Fibroblast of villous mesenchyme (primary cell): ENCODE measurements at places on chromosomes 1 and 21. TPM values are rescaled to one million over a fixed set of nuclear protein-coding genes. Genes with fewer than 3 reads are reported as not detected.

The OR2T29 gene
- total RNA-seq: not detected in 2 replicates

The CCDC30 gene
- total RNA-seq: 0.86 and 0.97 TPM in 2 replicates

The WNT9A gene
- total RNA-seq: under 0.01 and 0.32 TPM in 2 replicates

DNA sequence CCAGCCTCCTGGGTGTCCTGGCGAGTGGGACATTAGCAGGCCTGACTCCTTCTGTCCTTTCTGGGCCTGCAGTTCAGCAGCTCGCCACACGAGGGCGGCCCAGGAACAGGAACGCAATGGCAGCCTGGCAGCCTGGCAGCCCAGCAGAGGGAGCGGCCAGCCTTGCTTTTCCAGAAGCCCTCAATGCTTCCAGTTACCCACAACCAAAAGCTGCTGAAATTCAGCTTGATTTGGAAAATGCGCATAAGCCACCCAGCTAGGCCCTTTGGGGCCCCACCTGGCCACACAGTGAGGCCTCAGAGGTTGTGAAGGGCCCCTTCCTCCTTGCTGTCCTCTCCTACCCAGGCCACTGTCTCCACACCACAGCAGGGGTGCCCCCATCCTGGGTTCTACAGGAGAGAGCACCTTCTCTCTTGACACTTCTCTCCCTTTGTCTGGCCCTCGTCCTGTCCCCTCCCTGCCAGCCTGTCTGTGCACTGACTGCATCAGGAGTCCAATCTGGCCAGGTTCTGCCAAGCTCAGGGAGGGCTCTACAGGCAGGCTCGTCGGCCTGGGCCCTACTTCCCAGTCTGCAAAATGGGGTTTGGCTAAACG, 103.4 kb upstream of the VAMP3 start:
- DNase-seq: peak; percentile 77

DNA sequence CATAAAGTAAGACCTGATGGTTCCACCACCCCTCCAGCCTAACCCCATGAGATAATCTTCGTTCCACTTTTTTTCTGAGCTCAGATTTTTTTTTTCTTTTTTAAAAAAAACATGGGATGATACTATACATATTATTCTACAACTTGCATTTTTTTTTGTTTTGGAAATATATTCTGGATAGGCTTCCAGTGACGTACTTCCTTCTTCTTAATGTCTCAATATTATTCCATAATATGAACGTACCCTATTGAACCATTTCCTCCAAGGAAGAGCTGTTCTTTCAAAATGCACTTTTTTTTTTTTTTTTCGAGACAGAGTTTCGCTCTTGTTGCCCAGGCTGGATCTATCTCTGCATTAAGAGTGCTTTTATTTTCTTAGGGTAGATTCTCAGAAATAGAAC, 1.5 kb downstream of the EDEM3 start:
- no peak for DNase-seq

DNA sequence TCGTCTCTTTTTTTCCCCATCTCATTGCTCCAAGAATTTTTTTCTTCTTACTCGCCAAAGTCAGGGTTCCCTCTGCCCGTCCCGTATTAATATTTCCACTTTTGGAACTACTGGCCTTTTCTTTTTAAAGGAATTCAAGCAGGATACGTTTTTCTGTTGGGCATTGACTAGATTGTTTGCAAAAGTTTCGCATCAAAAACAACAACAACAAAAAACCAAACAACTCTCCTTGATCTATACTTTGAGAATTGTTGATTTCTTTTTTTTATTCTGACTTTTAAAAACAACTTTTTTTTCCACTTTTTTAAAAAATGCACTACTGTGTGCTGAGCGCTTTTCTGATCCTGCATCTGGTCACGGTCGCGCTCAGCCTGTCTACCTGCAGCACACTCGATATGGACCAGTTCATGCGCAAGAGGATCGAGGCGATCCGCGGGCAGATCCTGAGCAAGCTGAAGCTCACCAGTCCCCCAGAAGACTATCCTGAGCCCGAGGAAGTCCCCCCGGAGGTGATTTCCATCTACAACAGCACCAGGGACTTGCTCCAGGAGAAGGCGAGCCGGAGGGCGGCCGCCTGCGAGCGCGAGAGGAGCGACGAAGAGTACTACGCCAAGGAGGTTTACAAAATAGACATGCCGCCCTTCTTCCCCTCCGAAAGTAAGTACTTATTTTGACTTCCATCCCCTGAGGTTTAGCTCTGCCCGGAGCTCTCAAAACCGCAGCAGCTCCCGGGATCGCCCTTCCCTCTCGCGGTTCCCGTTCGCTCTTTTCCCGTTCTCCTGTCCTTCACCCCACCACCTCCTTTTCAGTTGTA, 1.5 kb downstream of the TGFB2 start:
- peak; percentile 60 for DNase-seq

DNA sequence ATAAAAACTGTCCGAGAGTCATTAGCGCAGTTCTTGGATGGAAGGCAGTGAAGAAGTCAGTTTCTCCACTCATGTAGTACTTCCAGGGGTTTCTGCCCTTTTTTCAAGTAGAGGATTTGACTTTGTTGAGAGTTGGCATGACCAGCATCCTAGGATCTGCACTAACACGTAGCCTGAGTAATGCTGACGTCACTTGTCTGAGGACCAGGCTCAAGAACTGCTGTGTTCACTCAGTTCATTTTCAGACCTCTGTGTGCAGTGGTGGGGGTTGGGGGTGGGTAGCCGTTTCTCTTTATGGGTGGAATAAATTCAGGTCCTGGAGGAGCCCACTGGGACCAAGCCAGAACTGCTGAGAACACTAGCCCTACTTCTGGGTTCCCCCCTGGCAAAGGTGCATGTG, 53.3 kb downstream of the MRPS6 start:
- DNase-seq: peak; percentile 37

GRCh38 chr1:160987359-160988050, 32.9 kb upstream of the ITLN2 start:
- DNase-seq: no peak

DNA sequence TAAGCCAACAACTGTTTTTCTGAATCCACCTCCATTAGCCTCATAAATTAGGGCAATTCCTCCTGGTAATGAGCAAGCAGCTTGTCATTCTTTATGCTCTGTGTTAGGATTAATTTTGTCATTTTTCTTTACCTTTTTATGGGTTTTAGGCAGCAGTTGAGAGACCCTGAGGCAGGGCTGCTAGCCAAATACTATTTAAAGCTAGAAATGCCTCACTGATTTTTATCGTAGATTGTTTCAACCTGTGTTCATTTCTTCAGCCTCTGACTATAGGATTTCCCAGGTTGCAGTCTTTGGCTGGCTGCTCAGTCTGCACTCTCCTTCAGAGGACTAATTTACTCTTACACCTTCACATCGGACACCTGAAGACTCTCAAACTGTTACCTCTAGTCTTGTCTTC, 61.9 kb upstream of the RABGAP1L start:
- no peak for DNase-seq

DNA sequence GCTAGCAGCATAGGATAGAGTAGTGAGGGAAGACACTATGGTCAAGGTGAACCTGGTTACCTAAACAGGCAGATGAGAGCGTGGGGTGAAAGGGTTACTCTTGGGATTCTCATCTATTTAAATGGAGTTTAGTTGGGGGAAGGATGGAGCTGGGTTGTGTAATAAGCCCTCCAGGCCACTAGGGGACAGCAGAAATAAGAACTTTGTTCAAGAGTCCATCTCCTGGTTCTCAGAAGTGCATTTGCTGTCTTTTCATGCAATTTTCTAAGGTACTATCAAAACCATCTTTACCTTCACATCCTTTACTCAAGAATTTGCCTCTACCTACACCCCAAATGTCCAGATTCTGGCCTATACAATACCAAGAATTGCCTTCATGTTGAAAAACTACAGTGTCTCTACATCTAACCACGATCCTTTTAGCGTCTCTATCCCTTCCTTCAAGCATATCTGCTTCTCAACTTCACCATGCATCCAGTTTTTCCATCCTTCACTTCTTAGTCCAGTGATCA, 28.0 kb downstream of the SLAMF1 start:
- DNase-seq: no peak

DNA sequence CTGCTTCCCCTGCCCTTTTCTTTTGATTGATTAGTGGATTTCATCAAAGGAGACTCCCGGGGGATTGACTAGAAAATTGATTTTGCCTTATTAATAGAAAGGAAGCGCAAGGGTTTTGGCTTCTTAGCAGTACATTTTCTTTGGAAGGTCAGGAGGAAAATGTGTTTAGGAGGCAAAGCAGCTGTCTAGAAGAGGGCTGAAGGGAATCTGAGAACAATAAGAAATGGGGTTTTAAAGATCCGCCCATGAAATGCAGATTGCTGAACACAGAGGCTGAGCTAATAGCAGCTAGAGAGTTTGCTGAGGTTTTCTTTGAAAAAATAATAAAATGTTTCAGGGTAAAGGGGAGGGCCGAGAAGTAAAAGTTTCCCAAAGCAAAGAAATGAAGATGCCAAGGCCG, 4.9 kb downstream of the SERTAD4 start:
- no peak for DNase-seq

DNA sequence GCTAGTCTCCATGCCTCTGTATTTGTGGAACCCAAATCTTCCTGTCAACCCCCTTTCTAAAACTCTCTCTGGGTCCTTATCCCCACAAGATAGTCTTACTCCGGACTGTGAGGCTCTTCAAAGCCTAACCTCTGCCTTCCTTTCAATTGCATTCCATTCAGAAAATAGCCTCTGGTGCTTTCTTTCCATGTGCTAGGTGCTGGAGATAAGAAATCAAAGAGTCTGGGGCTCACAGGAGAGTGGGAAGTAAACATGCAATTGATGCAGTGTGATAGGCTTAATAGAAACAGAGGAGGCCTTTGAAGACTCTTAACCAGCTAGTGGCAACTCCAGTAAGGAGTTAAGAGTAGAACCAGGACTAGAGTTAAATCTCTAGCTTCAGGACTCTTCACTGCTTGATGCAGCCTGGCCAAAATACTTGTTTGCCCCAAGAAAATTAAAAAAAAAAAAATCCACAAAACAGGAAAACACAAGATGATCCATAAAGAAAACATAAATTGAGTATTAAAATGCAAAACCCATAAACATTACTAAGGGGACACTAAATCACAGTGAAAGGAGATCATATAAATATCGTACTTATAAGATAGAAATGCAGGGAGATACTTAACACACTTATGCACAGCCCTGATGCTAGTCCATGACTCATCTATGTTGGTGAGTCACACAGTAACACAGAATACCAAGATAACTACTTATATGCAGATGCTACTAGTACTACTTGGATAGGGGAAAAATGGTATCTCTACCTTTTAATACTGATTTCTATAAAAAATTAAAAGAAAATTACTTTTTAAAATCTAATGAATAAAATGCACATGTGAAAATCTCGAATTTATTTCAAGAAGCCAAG, 341.5 kb downstream of the KCNH1 start:
- peak; percentile 58 for DNase-seq

GRCh38 chr1:4076346-4076745, 176.3 kb upstream of the C1orf174 start:
- DNase-seq: no peak

GRCh38 chr1:72184099-72184701, 98.1 kb downstream of the NEGR1 start:
- DNase-seq: no peak

DNA sequence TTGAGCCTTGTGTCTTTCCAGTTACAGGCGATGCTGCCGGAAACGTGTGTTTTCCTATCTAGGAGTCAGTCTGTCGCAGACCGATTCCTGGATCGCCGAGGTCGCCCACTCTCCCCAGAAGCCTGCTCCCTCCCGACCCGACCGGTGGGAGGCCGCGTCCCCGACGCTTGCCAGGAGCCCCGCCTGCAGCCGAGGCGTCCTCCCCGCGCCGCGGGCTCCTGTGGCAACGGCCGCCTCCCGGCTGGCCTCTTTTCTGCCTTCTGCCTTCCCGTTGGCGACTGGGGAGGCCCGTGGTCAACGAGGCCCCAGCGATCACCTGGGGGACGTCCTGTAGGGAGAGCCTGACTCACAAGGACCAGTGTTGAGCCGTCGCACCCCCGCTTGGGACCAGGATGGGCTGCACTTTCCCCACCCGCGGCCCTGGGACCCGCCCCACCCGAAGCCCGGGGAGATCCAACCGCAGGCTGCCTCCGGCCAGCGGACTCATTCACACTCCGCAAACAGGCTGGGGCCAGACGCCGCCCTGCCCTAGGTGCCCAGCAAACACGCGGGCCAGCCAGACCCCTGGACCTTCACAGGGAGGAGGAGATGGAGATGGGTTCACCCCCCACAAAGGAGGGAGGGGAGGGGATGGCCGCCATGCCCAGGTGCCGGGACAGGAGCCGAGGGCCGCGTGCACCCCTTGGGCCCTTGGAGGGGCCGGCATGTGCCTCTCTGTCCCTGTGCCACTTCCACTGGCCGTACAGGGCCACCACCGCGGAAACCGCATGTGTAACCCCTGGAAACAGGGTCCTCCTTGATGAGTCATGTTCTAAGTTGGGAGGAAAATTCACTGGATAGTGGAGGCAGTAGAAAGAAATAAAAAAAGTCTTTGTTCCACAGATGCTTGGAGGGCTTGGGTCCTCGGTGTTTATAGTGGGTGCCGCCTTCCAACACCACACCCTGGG, 7.2 kb upstream of the COL6A1 start:
- DNase-seq: peak; percentile 88

DNA sequence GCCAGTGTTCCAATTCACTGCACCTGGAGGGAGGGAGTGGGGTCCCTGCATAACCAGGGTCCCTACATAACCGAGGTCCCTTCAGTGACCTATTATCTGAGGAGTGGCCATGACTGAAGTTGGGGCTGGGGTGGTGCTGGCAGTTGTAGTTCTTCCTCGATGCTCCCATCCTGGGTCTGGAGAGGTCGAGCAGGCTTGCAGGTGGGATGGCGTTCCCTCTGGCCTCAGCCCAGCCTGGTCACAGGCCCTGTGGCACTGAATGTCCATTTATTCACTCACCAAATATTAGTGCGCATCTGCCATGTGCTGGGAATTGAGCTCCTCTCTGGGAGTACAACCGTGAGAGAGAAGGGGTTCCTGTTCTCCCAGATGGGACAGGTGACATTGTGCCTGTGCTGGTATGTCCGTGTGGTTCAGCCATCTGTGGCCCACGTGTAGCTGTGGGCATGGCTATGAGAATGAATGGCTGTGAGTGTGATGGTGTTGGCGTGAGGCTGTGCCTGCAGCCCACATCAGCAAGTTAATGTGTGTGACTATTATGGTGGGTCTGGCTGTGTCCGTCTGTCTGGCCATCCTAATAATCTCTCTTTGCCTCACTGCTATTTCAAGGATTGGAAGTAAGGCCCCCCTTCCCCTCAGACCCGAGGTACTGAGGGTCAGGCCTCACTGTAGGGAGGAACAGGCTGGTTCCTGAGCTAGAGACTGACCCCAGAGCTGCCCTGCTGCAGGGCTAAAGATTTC, 3.9 kb upstream of the SLC6A9 start:
- no peak for DNase-seq

GRCh38 chr1:107824946-107825345, 140.0 kb downstream of the VAV3 start:
- no peak for DNase-seq

GRCh38 chr1:9100471-9101043, 28.3 kb downstream of the GPR157 start:
- DNase-seq: peak; percentile 48

- no peak for DNase-seq
These were observed 113.1 kb upstream of the ESRRG start for GRCh38 chr1:216836316-216836715.

DNA sequence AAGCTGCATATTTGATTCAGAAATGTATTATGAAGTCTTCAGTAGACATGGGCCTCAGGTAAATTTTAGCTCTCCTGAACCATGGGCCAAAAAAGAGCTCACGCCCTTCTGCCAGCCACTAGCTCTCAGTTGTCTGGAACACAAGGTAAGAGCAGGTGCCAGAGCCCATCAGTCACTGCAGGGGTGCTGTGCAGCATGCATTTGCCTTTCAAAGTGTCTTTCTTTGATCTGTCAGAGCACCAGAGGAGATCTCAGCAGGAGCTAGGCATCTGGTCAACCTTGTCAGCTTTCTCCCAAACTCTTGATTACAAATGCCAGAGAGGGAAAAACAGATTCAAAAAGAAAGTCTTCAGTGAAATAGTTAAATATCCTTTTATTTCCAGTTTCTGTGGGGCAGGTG, 332.3 kb downstream of the COL11A1 start:
- no peak for DNase-seq
